Keratinocyte (primary cell): ENCODE measurements at places on chromosomes 16 and 17. TPM values are rescaled to one million over a fixed set of nuclear protein-coding genes. Genes with fewer than 3 reads are reported as not detected.
A peak's percentile ranks its signal among the peaks of the same experiment; 100 is the strongest.

GRCh38 chr17:40493697-40494096, 7.7 kb downstream of the TNS4 start:
- H3K4me1 ChIP-seq: peaks cover 92% of the 10 kb centered on the region
- H3K36me3 ChIP-seq: peaks cover 87% of the 10 kb centered on the region
- peak; percentile 60 for DNase-seq
- H3K27ac ChIP-seq: peak overlapping the region; percentile 94
- H3K4me3 ChIP-seq: no peak overlapping the region

DNA sequence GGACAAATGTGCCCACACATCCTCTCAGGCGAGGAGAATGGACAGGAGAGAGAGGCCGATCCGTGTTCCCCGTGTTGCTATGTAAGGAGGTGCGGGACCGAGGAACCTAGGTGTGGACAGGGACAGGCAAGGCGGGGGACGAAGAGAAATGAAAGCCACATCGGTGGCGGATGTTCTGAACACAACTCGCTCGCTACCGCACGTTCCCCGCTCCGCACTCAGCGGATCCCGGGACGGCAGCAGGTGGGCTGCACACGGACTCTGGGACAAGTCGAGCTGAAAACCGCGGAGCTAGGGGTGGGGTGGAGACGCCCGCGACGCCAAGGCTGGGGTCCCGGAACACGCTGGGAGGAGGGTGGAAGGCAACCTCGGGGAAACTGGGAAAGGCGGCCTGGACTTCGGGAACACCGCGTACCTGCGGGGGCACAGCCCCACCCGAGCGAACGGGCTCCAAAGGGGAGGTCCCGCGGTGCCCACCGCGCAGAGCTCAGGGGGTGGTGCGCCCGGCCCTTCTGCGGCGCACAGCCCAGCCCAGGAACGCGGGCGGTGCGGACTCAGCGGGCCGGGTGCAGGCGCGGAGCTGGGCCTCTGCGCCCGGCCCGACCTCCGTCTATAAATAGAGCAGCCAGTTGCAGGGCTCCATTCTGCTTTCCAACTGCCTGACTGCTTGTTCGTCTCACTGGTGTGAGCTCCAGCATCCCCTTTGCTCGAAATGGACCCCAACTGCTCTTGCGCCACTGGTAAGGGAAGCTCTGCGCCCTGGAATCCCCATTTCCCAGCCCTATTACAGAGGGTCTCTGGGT, at the start of gene MT1E:
TSS of gene MT1E (plus strand) at position 642 of the 803 bp plus-strand sequence. CDS start at position 713, 71 bp downstream.
- peaks cover 10% of the 10 kb centered on the region for H3K4me1 ChIP-seq
- H3K27ac ChIP-seq: peak within 1 kb of the TSS; percentile 57
- H3K27me3 ChIP-seq: no peaks in the 10 kb centered on the region
- no peaks in the 10 kb centered on the region for H3K36me3 ChIP-seq
- peak within 1 kb of the TSS; percentile 67 for H3K4me3 ChIP-seq
- no peak for DNase-seq

- H3K4me3 ChIP-seq: no peak overlapping the region
- no peak for DNase-seq
- H3K36me3 ChIP-seq: no peaks in the 10 kb centered on the region
- no peaks in the 10 kb centered on the region for H3K4me1 ChIP-seq
- H3K27me3 ChIP-seq: no peaks in the 10 kb centered on the region
Measured at GRCh38 chr16:27826081-27826892, 237.2 kb downstream of the GSG1L start.

GRCh38 chr16:50836121-50836621, 94.3 kb downstream of the CYLD start:
- DNase-seq: no peak
- H3K4me1 ChIP-seq: no peaks in the 10 kb centered on the region
- no peak overlapping the region for H3K4me3 ChIP-seq
- no peak overlapping the region for H3K27ac ChIP-seq
- peaks cover 8% of the 10 kb centered on the region for H3K27me3 ChIP-seq

GRCh38 chr17:72717276-72717675, 375.2 kb downstream of the SLC39A11 start:
- H3K27ac ChIP-seq: no peak overlapping the region
- H3K36me3 ChIP-seq: no peaks in the 10 kb centered on the region
- peaks cover 16% of the 10 kb centered on the region for H3K4me1 ChIP-seq

DNA sequence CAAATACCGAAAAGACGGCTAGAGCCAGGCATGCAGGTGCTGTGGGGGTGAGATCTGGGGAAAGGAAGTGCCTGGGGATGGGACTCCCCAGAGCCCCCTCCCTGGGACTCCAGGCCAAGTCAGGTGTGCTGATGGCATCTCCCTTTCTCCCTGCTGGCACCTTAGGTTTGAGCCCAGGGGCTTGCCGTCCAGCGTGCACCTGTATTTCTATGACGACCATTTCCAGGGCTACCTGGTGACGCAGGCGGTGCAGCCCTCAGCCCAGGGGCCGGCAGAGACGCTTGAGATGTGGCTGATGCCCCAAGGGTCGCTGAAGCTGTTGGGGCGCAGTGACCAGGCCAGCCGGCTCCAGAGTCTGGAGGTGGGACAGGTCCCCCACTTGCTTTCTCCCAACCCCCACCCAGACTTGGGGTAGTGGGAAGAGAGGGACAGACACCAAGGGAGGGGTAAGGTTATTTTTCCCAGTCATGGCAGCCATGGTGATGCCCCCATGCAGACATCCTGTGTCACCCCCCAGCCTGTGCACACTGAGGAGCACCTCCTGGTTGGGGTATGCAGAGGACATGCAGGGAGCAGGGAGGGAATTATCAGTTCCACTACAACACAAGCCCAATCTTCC, 11.1 kb downstream of the XYLT2 start:
- H3K4me3 ChIP-seq: no peak overlapping the region
- no peak overlapping the region for H3K27ac ChIP-seq
- H3K36me3 ChIP-seq: peaks cover 42% of the 10 kb centered on the region
- H3K27me3 ChIP-seq: no peaks in the 10 kb centered on the region
- DNase-seq: no peak

DNA sequence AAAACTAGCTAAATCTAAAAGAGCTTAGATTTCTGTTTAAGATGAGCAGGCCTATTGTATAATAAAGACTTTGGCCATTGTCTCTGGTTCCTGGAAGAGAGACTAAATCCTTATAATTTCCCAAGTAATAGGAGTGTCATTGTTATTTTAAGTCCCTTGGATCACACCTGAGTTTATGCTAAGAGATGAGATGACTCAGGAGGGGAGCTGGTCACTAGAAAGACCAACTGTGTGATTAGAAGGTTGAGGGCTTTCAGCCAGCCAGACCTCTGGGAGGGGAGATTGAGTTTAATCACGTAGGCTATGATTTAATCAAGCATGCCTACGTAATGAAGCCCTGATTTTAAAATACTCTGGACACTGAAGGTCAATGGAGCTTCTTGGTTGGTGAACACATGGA, 156.9 kb upstream of the C17orf78 start:
- no peaks in the 10 kb centered on the region for H3K27me3 ChIP-seq
- H3K4me1 ChIP-seq: no peaks in the 10 kb centered on the region
- H3K27ac ChIP-seq: no peak overlapping the region

- peak overlapping the region; percentile 100 for H3K27ac ChIP-seq
- peak overlapping the region; percentile 74 for H3K4me3 ChIP-seq
- peaks cover 56% of the 10 kb centered on the region for H3K4me1 ChIP-seq
Measured at GRCh38 chr17:731644-732066, 741 bp upstream of the TLCD3A start.

DNA sequence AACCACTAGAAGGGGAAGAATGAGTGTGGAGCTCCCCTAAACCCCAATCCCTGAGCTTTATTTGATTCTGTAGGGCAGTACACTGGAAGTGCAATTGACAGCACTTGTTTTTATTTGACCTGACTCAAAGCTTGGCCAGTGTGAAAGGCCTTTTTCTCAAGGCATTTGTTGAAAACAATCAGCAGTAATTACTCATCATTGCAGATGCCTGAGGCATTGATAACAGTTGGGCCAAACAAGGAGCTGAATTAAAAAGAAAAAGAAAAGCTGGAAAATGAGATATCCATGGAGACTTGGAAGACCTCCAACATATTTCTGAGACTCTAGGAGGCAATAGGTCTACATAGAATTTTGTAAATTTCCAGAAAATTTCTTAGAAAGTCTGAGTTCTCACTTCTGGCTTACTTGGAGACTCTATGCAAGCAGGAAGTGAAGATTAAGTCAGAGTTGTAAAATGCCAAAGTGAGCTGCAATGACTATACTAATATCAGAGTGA, 200.8 kb upstream of the KCNJ16 start:
- no peak for DNase-seq
- H3K36me3 ChIP-seq: no peaks in the 10 kb centered on the region
- H3K4me1 ChIP-seq: peaks cover 41% of the 10 kb centered on the region
- H3K27ac ChIP-seq: peak overlapping the region; percentile 42

- H3K27me3 ChIP-seq: no peaks in the 10 kb centered on the region
- peak overlapping the region; percentile 92 for H3K27ac ChIP-seq
- H3K36me3 ChIP-seq: no peaks in the 10 kb centered on the region
- peaks cover 34% of the 10 kb centered on the region for H3K4me1 ChIP-seq
Measured at GRCh38 chr17:71402661-71403141, 718.1 kb upstream of the SOX9 start.

GRCh38 chr17:72592242-72592966, 471.6 kb downstream of the SOX9 start:
- H3K36me3 ChIP-seq: no peaks in the 10 kb centered on the region
- peak overlapping the region; percentile 91 for H3K4me3 ChIP-seq
- H3K4me1 ChIP-seq: peaks cover 19% of the 10 kb centered on the region
- no peaks in the 10 kb centered on the region for H3K27me3 ChIP-seq
- no peak for DNase-seq
- peak overlapping the region; percentile 97 for H3K27ac ChIP-seq

GRCh38 chr16:4886151-4886550, 38.9 kb downstream of the UBN1 start:
- no peaks in the 10 kb centered on the region for H3K27me3 ChIP-seq
- no peak for DNase-seq
- no peaks in the 10 kb centered on the region for H3K4me1 ChIP-seq
- H3K36me3 ChIP-seq: peaks cover 59% of the 10 kb centered on the region

Gene SEZ6
- not detected in 3 replicates for polyA plus RNA-seq

Gene KRT36
- not detected in 3 replicates for polyA plus RNA-seq

Gene TBC1D3K
- polyA plus RNA-seq: not detected in 3 replicates

Gene NR1D1
- 0.46 to 7.5 TPM (median 1.0 TPM) in 3 replicates for polyA plus RNA-seq

Gene ABCC11
- 0.18 to 0.68 TPM (median 0.33 TPM) in 3 replicates for polyA plus RNA-seq

Gene SIRT7
- 6.9 to 11.9 TPM (median 7.4 TPM) in 3 replicates for polyA plus RNA-seq

Gene TP53TG3C
- polyA plus RNA-seq: not detected in 3 replicates
